ENCODE measurements at places on chromosomes 2 and 18.

DNA sequence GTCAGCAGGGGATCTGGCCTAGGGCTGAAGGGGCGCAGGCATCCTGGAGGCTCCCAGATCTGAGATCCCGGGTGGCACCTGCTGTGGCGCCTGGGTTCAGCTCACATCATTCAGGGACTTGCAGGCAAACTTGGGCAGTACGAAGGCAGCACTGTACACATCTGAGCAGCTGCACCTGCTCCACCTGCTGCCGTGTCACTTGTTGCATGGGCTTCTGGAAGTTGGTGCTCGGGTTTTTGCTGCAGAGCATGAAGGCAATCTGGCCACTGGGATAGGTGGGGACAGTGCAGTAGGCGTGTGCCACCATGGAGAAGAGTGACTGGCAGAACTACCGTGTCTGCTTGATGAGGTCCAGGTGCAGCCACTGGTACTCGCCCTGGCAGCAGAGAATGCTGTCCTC, 48.6 kb downstream of the UGGT1 start:
- no peak for DNase-seq

- no peak for DNase-seq
These were observed 30.5 kb upstream of the NCKAP5 start for GRCh38 chr2:133598769-133599168.

DNA sequence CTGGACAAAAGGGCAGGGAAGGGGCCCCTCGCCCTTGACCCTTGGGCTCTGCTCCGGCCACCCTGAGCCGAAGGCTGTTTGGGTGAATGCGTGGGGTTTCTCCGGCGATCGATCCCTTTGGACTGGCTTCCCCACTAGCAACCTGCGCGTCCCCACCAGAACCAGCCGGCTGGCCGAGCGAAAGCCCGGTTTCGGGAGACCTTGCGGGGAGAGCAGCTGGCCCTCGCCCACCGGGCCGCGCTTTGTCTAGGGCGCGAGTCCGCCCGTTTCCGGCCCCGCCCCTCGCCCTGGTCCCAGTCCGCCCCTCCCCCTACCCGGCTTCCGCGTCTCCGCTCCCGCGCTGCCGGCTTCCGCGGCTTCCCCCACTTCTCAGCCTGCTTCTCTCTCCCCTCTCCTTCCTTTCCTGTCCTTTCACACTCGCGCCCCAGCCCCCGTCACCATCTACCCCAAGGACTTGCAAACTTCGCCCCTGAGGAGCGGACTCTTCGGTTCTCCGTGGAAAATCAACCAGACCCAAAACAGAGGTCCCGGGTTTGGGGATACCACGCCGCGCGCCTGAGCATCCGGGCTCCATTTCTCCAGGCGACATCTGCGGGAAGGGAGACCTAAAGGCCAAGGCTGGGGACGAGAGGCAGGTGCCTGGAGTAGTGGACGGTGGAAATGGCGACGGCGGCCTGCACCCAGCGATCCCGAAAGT, 48.0 kb upstream of the ATP6V1B1 start:
- peak; percentile 52 for DNase-seq

DNA sequence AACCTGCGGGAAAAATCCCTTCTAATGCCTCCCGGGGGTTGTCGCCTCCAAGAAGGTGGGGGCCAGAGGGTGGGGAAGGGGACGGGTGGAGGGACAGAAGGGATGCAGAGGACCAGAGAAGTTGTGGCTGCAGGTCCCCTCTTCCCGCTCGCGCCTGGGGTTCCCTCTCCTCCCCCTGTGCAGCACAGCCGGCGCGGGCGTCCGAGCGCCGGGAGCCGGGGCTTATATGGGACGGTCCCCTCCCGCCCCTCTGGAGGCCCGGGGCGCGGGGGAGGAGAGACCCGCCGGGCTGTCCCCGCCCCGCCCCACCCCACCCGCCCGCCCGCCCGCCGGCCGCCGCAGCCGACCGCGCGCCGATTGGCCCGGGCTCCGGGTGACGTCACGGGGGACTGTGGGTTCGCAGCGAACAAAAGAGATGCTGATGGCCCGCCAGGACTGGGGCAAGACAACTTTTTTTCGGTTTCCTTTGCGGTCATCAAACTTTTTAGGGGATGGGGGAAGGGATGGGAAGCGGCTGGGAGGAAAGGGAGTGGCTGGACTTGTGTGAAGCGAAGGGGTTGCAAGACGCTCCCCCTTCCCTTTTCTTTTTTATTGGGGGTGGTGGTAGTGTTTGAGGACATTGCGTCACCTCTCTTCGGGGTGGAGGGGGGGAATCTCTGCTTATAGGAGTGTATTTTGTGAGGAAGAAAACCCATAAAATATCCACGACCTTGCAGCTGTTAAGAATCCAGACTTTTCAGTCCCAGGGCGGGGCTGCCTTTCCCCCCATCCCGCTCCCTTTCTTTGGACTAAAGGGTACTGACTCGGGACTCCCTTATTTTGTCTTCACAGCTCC, at the start of gene FN1:
Gene FN1 (minus strand): TSS at position 199 of the 835 bp plus-strand sequence. CDS start 266 bp downstream, outside the sequence.
- DNase-seq = peak; percentile 61

DNA sequence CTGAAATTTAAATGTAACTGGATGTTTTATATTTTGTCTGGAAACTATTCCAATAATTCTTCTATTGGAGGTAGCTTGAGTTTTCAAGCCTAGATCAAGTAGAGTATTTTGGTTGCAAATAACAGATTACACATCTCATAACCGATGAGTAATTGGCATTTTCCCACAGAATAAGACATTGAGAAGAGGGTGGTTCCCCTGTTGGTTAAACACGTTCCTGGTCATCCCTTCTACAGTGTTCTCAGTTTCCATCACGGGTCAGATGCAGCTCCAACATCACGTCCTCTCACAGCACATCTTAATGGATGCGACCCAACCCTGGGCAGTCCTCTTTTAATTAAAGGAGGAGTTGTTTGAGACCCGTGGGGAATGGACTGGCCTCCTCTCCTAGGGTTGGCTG, 149.0 kb upstream of the ZNF516 start:
- no peak for DNase-seq

DNA sequence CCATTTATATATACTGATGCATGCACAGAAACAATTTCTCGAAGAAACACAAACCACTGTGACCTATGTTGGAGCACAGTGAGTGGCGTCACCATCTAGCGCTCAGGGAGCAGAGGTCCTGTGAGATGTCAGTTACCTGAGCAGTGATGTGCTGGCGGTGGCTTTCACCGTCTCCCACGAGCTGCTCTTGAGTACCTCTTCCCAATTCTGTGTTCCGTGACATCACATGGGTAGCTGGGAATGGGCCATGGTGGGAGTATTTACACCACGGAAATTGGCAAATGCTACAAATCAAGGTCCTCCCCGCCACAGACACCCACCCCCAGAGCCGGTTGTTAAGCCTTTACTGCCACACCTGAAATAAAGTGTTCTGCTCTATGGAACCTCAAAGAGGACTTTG, 24.4 kb downstream of the GBX2 start:
- no peak for DNase-seq

GRCh38 chr2:205925373-205926337, 160.3 kb downstream of the INO80D start:
- peak; percentile 57 for DNase-seq

- no peak for DNase-seq
These were observed 141.6 kb downstream of the TWIST2 start for GRCh38 chr2:238989484-238989883.

GRCh38 chr2:18410543-18410942, 149.9 kb downstream of the RDH14 start:
- no peak for DNase-seq

DNA sequence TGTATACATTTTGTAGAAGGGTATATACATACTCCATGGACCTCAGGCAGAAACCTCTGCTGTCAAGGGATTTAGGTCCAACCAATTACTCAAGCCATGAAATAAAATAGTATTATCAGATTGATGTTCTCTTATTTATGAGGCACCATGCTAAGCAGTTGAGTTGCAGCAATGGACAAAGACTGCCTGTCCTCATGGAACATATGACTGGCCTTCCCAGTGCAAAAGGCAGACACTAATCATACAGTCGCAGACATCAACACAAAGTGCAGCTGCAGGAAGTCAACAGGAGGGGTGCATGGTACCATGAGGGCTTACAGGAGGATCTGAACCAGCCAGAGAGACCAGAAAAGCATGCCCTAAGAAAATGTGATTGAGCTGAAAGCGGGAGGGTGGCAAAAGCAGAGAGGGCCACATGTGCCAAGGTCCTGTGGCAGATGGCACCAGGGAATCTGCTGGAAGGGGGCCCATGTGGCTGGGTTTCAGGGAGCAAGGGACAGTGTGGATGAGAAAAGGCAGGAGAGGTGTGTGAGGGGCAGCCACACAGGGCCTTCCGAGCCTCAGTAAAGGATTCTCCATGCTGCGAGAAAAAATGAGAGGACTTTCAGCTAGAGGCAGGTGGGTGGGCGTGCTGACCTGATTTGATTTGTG, 61.4 kb upstream of the RNF152 start:
- DNase-seq = no peak

- DNase-seq = no peak
These were observed 114.1 kb upstream of the TEX51 start for GRCh38 chr2:126784621-126785020.
